Stimulated activated CD8-positive, alpha-beta memory T cell treated with anti-CD3 and anti-CD28 coated beads, Interleukin-4, amount 100 ng/mL, for 48 hours (primary cell): ENCODE measurements at places on chromosomes 13 and 19.

DNA sequence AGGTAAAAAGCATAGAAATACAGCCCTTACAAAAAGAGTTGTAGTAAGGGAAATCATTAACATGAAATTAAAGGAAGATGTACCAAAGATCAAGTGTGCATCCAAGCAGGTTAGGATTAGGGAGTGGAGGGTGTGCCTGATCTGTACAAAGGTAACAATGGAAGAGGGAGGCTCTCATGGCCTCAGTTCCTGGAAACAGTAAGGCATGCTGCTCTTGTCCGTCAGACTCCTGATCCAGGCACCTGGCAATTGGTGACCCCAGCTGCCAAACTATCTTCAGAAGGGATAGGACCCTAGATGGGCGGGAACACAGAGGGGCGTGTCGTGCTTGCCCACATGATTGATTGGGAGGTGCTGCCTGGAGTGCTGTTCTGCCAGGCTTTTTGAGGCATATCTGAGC is 4.5 kb downstream of the TEX26 start:
- no peak for DNase-seq

DNA sequence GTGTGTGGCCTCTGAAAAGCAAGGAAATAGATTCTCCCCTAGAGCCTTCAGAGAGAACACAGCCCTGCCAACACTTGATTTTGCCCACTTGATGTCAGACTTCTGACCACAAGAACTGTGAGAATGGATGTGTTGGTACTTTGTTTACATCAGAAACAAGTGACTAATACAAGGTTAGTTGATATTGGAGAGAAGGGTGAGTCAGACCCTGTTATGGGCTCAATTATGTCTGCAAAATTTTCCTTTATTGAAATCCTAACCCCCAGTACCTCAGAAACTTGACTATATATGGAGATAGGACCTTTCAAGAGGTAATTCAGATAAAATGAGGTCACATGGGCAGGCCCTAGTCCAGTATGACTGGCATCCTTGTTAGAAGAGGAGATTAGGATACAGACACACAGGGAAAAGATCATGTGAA is 226.7 kb downstream of the RFC3 start:
- DNase-seq = no peak

DNA sequence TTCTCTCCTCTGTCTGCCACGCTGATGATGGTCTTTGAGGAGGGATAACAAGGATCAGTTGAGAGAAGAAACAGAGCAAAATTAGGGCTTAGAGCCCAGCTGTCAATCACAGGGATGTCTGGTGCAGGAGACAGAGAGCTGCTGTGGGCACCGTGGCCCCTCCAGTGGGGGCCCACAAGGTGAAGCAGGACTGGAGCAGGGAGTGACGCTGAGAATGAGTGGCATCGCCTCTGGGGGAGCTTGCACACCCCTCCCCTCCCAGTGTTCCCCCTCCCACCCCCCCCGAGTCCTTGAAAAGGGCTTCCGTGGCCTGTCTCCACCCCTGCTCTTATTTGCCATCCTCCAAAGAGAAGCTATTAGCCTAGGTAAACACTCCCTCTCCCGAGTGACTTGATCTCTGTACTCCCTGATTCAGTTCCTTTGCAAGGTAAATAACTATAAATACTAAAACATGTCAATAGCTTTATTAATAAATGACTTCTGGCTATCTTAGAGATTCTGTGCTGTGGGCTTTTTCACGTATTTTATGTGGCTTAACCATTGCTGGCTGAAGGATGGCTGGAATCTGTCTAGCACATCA is 440.0 kb downstream of the ZNF536 start:
- DNase-seq = no peak

- no peak for DNase-seq
Observed at GRCh38 chr13:79281339-79281747, 124.7 kb downstream of the RBM26 start.

DNA sequence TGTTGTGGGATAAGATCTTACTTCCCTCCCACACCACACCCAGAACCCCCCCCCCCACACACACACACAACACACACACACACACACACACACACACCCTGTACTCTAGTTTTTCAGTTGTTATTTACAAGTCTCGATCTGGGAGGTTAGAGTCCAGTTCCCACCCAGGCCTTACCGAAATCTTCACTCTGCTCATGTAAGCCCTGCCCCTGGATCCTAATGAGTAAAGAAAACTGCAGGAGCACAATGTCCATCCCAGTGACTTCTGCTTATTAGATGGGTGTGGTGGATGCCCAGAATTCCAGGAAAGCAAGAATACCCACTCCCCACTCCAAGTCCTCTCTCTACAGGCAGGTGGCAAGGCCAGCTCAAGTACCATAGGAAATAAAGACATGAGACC is 23.0 kb downstream of the STARD13 start:
- no peak for DNase-seq

DNA sequence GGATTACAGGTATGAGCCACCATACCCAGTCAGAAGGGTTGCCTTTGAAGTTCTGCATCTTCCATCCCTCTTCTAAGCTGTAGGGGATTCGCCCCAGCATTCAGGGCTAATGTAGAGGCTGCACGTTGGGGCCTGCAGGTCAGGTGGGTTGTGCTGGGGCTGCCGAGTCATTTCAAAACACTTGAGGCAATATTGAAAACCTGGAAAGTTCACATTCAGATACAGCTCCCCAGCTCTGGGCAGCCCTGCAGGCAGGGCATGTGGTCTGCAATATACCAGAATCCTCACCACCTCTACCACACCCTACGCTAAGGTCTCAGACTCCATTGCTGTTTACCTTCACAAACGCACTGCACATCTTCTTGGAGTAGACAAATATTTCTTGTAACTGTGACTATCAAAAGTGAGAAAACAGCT is 24.6 kb downstream of the CCNE1 start:
- peak; percentile 70 for DNase-seq

GRCh38 chr19:3125900-3126524 is 9.8 kb upstream of the GNA15 start:
- peak; percentile 92 for DNase-seq

DNA sequence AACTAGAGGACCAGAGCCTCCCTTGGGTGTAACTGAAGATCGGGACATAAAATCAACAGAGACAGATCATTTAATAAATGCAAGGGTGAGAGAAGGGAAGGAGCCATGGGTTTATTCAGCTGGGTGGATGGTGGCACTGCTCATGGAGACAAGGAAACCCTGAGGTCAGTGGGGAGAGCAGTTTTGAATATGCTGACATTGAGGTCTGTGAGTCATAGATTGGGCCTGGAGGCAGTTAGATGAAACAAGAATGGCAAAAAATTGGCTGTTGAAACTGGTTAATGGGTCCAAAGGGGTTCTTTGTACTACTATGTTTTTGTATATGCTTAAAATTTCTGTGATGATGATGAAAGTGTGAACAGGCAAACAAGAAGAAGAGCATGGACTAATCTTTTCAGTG is 5.1 kb upstream of the GTF3A start:
- DNase-seq = no peak

DNA sequence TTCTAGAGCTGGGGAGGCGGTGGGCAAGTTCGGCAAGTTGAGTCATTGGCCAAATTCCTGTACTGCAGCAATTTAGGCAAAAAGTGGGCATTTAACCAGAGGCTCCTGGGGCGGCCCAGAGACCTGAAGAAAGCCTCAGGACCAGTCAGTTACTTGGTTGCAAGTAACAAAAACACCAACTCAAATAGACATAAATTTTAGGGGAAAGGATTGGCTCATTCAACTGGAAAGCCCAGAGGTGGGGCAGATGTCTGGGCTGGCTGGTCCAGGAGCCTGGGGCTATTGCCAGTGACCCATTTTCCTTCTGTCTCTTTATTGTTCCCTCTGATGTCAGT is 97.1 kb downstream of the SIPA1L3 start:
- DNase-seq = no peak

GRCh38 chr13:74869846-74870245 is 612.1 kb downstream of the TBC1D4 start:
- no peak for DNase-seq

DNA sequence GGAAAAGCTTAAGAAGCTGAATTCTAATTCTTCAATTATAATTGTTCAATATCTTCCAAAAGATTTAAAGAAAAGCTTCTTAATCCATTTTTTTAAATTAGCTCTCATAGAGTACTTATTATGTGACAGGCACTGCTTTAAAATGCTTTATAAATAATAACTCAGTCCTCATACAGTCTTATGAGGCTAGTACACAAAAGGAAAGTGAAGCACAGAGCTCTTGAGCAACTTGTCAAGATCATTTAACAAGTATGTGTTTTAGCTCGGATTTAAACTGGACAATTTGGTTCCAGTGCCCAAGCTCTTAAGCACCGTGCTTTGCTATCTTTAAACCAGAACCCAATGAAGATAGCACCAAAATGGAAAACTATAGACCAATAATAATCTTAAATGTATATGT is 106.1 kb downstream of the DHRS12 start:
- no peak for DNase-seq

DNA sequence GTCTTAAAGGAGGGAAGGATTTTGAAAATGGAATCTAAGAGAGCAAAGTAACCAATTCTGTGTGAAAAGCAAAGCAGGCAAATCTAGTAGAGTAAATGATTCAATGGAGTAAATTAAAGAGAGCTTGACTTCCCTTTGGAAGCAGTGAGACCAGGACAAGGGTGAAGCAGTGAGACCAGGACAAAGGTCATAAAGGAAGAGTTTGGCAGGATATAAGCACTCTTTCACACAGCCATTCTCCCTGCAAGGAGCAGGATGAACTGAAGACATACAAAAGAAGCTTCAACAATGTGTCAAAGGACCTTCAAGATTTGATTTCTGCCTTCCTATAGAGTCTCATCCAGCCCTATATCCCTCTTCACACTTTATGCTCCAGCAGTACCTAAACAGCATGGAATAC is 123.8 kb downstream of the ENOX1 start:
- no peak for DNase-seq

DNA sequence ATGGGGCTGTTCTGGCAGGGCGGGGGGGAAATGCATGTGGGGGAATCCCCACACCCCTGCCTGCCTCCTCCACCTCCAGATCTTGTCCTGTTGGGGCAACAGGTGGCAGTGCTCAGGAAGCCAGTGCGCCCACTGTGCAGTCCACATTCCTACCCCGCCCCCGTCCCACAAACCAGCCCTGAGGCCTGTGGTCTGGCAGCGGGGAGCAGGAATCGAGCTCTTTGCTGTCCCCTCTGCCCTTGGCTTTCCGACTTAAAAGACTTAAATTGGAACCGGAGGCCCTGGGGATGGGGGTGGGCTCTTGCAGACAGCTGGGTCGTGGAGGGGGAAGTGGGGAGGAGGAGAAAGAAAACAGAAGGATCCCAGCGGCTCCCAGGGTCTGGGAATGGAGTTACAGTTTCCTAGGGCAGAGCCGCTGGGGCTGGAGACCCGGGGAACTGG is 4.3 kb downstream of the NANOS3 start:
- peak; percentile 55 for DNase-seq

DNA sequence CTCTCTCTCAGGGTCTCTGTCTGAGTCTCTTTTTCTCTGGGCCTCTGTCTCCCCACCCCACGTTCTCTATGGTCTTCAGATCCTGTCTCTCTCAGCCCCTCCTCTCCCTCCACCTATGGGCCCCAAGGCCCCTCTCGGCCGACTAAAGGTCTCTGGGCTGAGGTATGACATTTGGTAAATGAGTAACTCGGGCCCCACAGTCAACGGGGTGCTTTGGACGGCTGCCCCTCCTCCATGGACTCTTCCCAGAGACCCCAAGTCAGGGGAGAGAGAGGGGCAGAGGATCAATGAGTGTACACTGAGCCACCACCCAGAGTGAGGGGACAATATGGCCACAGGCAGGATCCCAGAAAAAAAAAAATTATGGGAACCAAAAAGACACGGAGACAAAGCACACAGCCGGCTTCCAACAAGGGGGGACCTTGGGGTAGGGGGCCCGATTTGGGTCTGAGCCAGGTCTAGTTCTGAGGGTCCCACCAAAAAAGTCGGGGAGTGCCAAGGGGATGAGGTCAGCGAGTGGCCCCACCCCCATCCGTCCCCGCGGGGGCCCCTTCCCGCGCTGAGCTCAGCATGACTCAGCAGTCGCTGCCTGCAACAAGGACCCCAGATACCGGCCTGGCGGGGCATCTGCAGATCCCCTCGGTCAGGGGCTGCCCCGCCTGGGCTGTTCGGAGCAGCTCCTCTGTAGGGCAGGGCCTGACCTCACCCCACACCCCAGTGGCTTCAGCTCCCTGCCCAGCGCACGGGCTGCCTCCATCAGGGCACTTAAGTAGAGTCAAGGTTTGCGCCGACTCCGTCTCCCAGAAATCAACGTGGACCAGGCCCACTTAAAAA is 1.5 kb upstream of the FTL start:
- DNase-seq = peak; percentile 87

GRCh38 chr13:20193907-20194631 is 1.3 kb upstream of the GJB2 start:
- peak; percentile 44 for DNase-seq

- DNase-seq = no peak
Observed at GRCh38 chr13:100980171-100980570, 305.6 kb upstream of the TMTC4 start.
